Activated CD4-positive, alpha-beta memory T cell treated with anti-CD3 and anti-CD28 coated beads for 36 hours (primary cell): ENCODE measurements at places on chromosomes 3 and 15. TPM values are rescaled to one million over a fixed set of nuclear protein-coding genes. Genes with fewer than 3 reads are reported as not detected.
A peak's percentile ranks its signal among the peaks of the same experiment; 100 is the strongest.

The PLCH1 gene
- total RNA-seq, result 0.10 TPM

DNA sequence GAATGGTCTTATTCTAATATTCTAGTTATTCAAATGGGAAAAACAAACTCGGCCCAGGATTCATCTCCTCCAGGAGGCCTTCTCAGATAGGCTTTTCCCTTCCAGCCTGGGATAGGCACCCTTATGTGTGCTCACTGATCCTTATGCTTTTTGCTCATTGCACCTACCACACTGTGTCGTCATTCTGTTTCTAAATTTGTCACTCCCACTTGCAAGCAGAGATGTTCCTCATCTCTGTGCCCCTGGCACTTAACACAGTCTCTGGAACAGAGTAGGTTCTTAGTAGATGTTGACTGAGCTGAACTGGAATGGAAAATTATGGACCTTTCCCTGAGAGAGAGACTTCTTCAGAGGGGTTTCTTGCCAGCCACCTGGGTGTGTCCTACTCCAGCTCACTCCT is 18.7 kb upstream of the SPG11 start:
- DNase-seq, result peak; percentile 32

GRCh38 chr3:41265823-41266273 is 66.5 kb downstream of the CTNNB1 start:
- no peak for DNase-seq

The RBPMS2 gene
- total RNA-seq, result 0.12 TPM

DNA sequence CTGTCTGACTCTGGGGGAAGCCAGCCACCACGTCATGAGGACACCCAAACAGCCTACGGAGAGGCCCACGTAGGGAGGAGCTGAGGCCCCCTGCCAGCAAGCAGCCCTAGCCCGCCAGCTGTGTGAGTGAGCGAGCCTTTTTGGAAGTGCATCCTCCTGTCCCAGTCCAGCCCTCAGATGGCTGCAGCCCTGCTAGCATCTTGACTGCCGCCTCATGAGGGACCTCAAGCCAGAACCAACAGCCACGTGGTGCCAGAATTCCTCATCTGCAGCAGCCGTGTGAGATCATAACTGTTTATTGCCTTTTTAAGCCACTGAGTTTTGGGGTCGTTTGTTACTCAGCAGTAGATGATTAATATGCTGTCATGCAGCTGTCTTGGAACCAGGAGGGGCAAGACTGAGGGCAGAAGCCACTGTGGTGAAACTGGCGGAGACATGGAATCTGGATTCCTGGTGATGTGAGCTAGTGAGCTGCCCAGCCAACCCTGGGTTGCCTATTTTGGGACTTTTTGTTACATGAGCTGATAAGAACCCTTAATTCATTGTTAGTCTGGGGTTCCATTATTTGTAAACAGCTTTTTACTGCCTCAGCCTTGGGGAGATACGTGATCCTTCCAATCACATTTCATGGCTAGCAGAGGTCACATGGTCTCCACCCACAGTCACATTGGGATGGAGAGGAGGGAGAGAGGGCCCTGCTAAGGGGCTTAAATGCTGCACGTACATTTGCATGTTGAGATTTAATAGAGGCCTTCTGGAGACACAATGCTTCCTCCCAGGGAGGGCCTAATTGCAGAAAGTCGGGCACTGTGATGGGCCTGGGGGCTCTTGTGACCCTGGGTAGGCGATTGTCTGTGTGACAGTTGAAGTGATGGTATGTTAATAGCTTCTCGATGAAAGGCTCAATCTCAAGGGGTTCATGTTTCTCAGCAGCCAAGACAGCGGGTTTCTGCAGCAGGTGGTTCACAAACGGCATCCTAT is 73.8 kb downstream of the RPLP1 start:
- no peak for DNase-seq

DNA sequence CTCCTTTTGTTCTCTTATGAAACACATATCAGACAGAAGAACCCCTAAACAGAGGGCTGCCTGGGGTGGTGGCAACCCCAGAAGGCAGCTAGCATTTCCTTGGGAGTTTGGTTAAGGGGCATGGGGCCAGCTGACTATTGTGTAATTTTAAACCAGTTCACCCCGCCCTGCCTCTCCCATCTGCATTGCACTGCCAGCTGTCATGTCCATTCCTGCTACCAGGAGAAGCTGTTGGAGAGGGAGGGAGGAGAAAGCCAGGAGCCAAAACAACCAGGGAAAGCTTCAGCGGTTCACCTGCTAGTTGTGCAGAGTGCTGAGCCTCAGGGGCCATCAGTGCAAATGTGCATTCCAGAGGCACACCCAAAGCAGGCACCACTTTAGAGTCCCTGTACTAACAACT is 47.6 kb upstream of the ATP1B3 start:
- no peak for DNase-seq

The C3orf52 gene
- 3.3 TPM for total RNA-seq

DNA sequence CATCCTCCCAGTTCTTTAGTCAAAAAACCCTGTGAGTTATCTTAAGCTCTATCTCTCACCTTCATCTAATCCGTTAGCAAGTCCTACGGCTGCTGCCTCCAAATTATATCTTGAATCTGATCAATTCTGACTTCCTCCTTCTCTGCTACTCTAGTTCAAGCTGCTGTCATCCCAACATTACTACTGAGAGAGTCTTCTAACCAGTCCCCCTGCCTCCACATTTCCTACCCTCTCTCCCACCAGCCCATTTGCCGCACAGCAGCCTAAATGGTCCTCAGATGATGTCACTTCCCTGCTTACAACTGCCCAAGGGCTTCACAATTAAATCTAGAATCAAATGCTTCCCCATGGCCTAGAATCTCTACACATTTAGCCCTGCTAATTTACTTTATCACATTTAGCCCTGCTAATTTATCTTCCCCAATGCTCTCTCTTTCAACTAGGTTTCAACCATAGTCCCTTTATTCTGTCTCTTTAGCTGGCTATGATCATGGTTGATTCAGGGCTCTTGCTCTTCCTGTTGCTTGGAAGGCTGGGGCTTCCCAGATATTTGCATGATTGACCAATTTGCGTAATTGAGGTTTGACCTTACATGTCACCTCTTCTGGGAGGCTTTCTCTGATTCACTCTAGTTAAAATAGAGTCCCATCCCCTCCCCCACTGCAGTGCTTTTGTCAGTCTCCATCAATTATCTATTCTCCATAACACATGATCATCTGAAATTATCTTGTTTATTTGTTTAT is 11.0 kb upstream of the ARL14 start:
- DNase-seq, result peak; percentile 14

- DNase-seq, result no peak
These were observed 58.8 kb downstream of the TRAK1 start for GRCh38 chr3:42149975-42150374.
